ENCODE measurements at places on chromosomes 16 and 17.

GRCh38 chr17:47975189-47975822 lies 4.4 kb downstream of the CDK5RAP3 start:
- no peak for DNase-seq

DNA sequence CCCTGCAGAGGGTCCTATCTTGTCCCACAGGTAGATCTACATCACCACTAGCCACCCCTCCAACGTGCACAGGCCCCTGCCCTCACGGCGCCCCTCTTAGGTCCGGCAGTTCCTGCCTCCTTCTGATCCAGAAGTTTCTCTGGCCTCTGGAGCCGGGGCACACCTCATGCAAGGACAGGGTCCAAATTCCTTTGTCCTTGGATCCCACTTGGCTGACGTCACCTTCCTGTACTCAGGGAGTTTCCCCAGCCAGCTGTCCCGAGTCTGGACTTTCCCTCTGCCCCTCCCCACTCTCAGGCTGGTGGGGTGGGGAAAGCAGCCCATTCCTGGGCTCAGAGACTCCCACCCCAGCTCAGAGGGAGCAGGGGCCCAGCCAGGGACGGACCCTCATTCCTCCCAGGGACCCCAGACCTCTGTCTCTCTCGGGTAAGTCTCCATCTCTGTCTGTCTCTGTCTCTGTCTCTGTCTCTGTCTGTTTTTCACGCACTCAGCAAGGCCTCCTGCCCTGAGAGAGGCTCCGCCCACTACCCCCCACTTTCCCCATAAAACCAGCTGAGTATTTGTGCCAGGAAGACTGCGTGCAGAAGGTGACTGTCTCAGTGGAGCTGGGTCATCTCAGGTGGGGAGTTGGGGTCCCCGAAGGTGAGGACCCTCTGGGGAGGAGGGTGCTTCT lies at the start of gene IL32:
Gene IL32 (plus strand): TSS at position 572 of the 673 bp plus-strand sequence. CDS start 172 bp downstream, outside the sequence.
- DNase-seq: no peak

- no peak for DNase-seq
Observed at GRCh38 chr16:26985100-26986065, 81.3 kb upstream of the C16orf82 start.

DNA sequence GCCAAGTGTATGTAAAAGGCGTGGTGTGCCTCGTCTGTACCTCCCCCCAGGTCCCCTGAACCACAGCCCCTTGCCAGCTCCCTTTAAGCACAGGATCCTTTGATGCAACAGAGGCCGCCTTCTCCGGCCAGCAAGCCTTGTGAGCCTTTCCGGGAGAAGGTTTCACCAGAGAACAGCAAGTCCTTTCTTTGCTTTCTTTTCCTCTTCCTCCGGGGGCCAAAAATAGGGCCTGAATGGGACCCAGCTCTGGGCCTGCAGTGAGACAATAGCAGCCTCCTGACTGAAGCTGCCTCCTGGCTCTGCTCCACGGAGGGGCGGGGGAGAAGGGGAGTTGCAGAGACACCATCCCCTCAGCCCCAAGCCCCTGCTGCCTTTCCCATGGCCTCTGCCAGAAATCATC lies 9.0 kb downstream of the ADGRG1 start:
- peak; percentile 93 for DNase-seq

GRCh38 chr16:53356478-53357207 lies 77.6 kb upstream of the RBL2 start:
- DNase-seq: no peak

- no peak for DNase-seq
Observed at GRCh38 chr17:78653382-78653781, 76.2 kb upstream of the DNAH17 start.

DNA sequence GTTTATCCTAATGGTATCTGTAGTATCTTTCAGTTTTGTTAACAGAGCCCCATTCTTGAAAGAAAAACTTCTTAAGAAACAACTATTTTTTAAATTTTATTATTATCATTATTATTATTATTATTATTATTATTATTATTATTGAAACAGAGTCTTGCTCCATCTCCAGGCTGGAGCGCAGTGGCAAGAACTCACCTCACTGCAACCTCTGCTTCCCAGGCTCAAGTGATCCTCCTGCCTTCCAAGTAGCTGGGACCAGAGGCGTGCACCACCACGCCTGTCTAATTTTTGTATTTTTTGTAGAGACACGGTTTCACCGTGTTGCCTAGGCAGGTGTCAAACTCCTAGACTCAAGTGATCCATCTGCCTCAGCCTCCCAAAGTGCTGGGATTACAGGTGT lies 23.4 kb downstream of the SUPT6H start:
- no peak for DNase-seq

- DNase-seq: no peak
Observed at GRCh38 chr17:81384929-81385319, 10.3 kb upstream of the BAHCC1 start.

GRCh38 chr16:49277386-49277742 lies 4.3 kb downstream of the CBLN1 start:
- DNase-seq: no peak

DNA sequence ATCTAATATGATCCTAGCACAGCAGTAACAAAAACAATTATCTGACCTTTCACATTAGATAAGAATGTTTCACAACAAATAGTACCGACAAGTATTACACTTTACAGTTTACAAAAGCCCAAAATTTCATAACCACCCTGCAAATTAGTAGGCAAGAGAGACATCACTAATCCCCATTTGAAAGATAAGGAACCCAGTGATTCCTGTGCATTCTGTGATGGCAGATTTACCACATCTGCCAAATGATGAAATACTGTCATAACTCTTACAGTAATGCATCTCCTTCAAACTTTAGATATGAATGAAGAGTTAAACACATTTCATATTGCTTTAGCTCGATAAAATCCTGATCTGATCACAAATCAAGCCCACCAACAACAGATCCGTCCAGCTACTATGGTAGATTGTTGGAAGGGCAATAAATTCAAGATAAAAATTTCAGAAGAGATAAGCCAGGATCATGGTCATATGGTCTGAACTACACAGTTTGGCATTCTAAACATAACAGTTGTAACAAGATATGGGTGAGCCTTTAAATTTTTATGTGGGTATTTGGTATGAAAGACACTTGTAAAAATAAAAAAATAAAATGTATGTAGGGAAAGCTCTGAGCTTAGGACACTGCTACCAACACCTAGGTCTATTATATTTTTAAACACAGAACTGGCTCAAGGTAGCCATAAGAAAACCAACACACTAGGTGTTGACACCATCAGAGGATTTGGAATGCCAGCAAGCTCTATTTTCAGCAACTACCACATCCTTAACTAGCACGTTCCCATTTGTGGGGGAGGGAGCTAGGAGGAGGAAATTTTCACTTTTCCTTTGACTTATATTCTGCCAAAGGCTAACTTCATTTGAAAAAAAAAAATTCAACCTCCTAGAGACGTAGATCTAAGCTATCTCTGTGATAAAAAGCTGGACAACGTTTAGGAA lies 9.3 kb downstream of the YWHAE start:
- no peak for DNase-seq

GRCh38 chr17:43702637-43703036 lies 40.9 kb upstream of the MEOX1 start:
- DNase-seq: no peak

- DNase-seq: no peak
Observed at GRCh38 chr17:82402865-82403264, 15.3 kb upstream of the HEXD start.
